Prostate gland (tissue), 2 donors: ENCODE measurements at places on chromosomes 16 and 17. TPM values are rescaled to one million over a fixed set of nuclear protein-coding genes. Genes with fewer than 3 reads are reported as not detected.

- H3K36me3 ChIP-seq: no peaks in the 10 kb centered on the region
- no peak overlapping the region for H3K27ac ChIP-seq
- H3K4me3 ChIP-seq: no peak overlapping the region
- H3K4me1 ChIP-seq: no peaks in the 10 kb centered on the region
- H3K27me3 ChIP-seq: no peaks in the 10 kb centered on the region
Measured at GRCh38 chr17:61087024-61087423, 312.6 kb upstream of the TBX2 start.

DNA sequence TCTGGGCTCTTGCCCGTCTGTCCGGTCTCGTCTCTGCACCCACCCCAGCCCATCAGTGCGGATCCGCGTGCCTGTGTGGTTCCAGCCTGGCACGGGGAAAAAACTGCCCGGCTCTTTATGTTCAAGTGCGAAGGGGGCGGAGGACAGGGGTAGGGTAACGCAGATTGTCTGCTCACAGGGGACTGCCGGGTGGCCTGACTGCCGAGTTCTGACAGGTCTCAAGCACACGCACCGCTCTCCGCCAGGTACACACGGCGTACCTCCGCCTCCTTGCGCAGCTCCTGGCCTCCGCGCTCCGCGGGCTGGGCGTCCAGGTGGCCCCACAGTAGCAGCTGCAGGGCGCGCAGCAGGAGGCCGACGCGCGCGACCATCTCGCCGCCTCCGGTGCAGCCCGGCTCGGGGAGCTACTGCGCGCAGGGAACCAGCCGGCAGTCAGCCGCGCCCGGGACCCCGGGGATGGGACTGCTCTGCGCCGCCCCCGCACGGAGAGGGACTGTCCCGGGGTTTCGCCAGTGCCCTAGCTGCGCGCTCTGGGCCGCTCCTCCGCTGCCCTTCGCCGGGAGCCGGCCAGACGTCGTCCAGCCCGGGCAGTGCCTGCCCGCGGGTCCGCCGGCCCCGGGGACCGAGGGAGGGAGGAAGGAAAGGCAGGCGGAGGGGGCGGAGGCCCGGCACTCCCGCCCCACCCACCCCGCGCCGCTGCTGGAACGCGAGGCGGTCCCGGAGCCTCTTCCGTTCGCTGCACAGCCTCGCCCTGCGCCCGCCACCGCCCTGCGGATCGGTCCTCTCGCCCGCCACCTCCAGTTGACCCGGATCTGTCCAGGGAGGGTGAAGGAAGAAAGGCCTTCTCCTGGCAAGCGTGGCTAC, at the start of gene MMP28:
MMP28 (minus strand) TSS at position 635 of the 864 bp plus-strand sequence; CDS start at position 371, 264 bp downstream.
- H3K4me3 ChIP-seq: peak within 1 kb of the TSS; percentile 48
- no peak for DNase-seq
- H3K27me3 ChIP-seq: no peaks in the 10 kb centered on the region
- no peaks in the 10 kb centered on the region for H3K36me3 ChIP-seq
- H3K4me1 ChIP-seq: no peaks in the 10 kb centered on the region

DNA sequence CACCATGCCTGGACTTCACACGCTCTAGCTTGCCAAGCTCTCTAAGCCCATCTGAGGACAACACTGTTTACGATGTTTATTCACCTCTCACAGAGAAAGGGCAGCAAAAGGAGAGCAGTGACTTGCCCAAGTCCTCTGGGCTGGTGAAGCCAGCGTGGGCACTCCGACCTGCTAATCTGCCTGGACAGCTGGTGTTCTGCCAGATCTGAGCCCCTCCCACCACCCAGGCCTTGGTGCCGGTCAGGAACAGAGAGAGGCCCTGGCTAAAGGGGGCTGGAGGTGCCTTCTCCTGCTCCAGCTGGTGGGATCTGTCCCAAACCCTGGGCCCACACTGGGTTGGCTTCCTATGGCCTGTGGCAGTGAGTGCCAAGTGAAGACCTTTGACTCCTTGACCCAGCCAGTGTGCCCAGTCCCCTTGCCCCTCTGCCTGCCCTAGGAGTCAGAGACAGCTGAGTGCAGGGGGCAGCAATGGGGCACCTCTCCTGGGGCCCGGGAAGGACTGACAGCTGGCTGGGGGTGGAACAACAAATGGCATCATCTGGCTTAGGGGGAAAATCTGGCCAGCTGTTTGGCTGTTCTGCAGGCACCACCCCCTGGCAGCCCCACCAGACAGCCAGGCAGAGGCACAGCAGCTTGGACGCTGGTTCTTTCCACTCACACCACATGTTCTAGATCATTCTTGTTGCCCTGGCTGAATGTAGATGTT, 1.8 kb upstream of the SLC4A1 start:
- no peaks in the 10 kb centered on the region for H3K27me3 ChIP-seq
- no peak for DNase-seq
- H3K4me3 ChIP-seq: no peak overlapping the region
- no peak overlapping the region for H3K27ac ChIP-seq
- H3K4me1 ChIP-seq: no peaks in the 10 kb centered on the region

GRCh38 chr17:79847698-79848369, 8.6 kb upstream of the CBX4 start:
- H3K4me3 ChIP-seq: no peak overlapping the region
- peaks cover 14% of the 10 kb centered on the region for H3K4me1 ChIP-seq
- H3K27me3 ChIP-seq: peaks cover 4% of the 10 kb centered on the region
- H3K27ac ChIP-seq: no peak overlapping the region

DNA sequence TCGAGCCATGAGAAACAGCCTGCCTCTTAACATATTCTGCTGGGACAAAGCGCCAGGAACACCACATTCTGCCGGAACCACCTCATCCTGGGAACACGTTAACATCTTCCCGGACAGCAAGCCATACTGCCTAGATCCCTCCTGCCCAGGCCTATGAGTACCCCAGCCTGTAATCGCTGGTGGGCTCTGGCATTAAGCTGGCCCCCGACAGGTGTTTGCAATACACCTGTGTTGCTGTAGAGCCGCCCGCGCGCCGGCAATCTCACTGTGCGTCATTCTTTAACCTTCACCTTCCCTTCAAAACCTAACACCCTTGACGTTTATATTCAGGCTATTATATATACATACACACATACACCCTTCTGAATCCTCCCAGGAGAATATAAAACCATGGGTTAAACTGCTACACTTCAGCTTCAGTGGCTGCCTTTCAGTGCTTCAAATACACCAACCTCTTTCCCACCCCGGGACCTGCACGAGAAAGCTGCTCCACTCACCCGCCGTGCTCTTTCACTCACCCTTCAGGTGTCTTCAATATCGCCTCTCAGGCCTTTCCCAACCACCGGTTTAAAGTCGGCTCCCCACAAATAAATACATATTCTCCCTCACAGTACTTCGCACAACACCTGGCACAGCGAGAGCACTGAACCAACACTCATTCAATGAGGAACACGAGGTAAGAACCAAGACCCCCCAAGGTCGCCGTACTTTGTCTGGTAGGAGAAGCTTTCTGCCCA, 1.0 kb upstream of the ENDOV start:
- no peaks in the 10 kb centered on the region for H3K27me3 ChIP-seq
- no peaks in the 10 kb centered on the region for H3K36me3 ChIP-seq
- H3K4me1 ChIP-seq: peaks cover 7% of the 10 kb centered on the region
- no peak overlapping the region for H3K27ac ChIP-seq
- peak overlapping the region; percentile 81 for H3K4me3 ChIP-seq

DNA sequence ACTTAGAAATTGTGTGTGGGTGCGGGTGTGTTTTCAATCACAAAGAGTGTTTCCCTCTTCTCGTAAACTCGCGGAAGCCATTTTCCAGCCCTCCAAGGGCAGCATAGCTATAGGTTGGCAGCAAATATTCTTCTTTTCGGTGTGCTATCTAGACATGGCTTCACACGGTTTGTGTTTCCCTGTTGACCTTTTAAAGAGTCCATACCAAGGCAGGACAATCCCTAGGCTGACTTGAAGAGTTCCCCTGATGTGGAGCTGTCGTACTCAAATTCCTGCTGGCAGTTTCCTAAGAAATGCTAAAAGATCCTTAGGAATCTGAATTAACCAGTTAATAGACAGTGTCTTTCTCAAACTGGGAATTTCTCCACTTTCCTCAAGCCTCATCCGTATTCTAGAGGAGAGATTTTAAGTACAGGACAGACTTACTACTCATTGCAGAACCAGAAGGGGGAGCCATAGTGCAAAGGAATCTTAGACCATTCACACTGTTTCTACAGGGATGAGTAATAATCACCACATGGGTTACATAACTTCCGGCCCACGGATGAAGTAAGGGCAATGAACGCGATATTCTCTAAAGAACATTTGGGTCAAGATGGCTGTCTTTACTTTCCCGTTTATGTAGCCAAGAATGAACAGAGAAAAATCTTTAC, 288.6 kb upstream of the ELAC2 start:
- H3K27ac ChIP-seq: no peak overlapping the region
- H3K36me3 ChIP-seq: no peaks in the 10 kb centered on the region
- no peak for DNase-seq
- no peak overlapping the region for H3K4me3 ChIP-seq
- H3K4me1 ChIP-seq: no peaks in the 10 kb centered on the region

- DNase-seq: no peak
- H3K27ac ChIP-seq: no peak overlapping the region
- H3K27me3 ChIP-seq: no peaks in the 10 kb centered on the region
- no peaks in the 10 kb centered on the region for H3K4me1 ChIP-seq
Measured at GRCh38 chr16:13999895-14000425, 71.2 kb upstream of the MRTFB start.

GRCh38 chr17:17516941-17517720, 20.9 kb upstream of the RASD1 start:
- H3K4me1 ChIP-seq: no peaks in the 10 kb centered on the region
- no peak overlapping the region for H3K27ac ChIP-seq
- H3K27me3 ChIP-seq: no peaks in the 10 kb centered on the region
- no peaks in the 10 kb centered on the region for H3K36me3 ChIP-seq
- no peak overlapping the region for H3K4me3 ChIP-seq

DNA sequence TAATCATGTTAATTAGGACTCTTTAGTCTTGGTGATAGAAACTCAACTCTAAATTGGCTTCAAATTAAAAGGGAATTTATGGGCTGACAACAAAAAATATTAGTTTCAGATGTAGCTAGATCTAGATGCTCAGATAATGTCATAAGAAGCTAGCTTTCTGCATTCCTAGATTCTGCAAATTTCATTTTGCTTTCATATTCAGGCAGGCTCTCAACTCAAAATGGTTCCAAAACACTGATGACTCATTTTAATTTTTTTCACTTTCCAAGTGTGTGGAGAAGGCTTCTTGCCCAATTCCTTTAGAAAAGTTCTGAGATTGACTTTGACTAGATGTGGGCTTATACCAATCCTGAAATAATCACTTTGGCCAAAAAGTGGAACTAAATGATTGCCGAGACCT, 236.7 kb upstream of the GOT2 start:
- no peak overlapping the region for H3K4me3 ChIP-seq
- no peaks in the 10 kb centered on the region for H3K4me1 ChIP-seq
- H3K36me3 ChIP-seq: no peaks in the 10 kb centered on the region
- no peak for DNase-seq
- no peaks in the 10 kb centered on the region for H3K27me3 ChIP-seq

GRCh38 chr17:10062691-10063385, 135.6 kb downstream of the GAS7 start:
- no peaks in the 10 kb centered on the region for H3K36me3 ChIP-seq
- H3K4me1 ChIP-seq: peaks cover 5% of the 10 kb centered on the region
- H3K4me3 ChIP-seq: no peak overlapping the region
- no peak overlapping the region for H3K27ac ChIP-seq
- DNase-seq: no peak

GRCh38 chr17:17813055-17813724, 23.6 kb downstream of the SREBF1 start:
- peaks cover 31% of the 10 kb centered on the region for H3K4me1 ChIP-seq
- no peak for DNase-seq

- DNase-seq: no peak
- no peaks in the 10 kb centered on the region for H3K4me1 ChIP-seq
- H3K36me3 ChIP-seq: no peaks in the 10 kb centered on the region
- no peak overlapping the region for H3K4me3 ChIP-seq
- H3K27me3 ChIP-seq: no peaks in the 10 kb centered on the region
Measured at GRCh38 chr16:62077998-62078397, 41.8 kb upstream of the CDH8 start.

DNA sequence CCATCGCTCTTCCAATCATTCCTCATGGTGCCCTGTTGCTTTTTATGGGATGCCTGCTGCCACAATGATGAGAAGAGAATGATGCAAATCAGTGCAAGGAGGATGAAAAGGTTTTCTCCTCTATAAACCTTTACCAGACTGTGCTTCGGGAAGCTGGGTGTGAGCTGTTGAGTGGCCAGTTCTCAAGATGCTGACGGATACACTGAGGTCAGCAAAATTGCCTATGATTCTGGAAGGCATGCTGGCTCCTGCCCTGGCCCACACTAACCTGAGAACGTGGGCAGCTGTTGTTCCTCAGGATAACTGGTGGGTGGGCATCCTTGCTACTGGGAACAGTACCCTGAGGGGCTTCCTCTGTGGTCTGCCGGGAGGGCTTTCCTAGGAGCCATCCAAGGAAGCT, 795 bp upstream of the PIRT start:
- no peak for DNase-seq
- no peak overlapping the region for H3K27ac ChIP-seq
- no peak overlapping the region for H3K4me3 ChIP-seq

GRCh38 chr17:42248351-42249179, 27.6 kb downstream of the STAT5B start:
- no peaks in the 10 kb centered on the region for H3K27me3 ChIP-seq
- no peaks in the 10 kb centered on the region for H3K36me3 ChIP-seq
- DNase-seq: peak; percentile 72
- no peaks in the 10 kb centered on the region for H3K4me1 ChIP-seq
- peak overlapping the region; percentile 8 for H3K4me3 ChIP-seq

DNA sequence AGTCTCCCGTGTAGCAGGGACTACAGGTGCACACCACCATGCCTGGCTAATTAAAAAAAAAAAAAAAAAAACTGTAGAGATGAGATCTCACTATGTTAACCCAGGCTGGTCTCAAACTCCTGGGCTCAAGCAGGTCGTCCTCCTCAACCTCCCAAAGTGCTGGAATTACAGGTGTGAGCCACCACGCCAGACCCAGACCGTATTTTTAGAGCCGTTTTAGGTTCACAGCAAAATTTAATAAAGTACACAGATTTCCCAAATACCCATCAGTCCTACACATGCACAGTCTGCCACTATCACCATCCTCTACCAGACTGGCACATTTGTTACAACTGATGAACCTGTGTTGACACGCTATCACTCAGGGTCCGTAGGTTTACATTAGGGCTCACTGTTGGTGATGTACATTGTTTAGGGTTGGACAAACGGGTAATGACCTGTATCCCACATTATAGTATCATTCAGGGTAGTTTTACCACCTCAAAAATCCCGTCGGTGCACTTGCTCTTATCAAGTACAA, 10.4 kb downstream of the HS3ST3B1 start:
- H3K4me3 ChIP-seq: no peak overlapping the region
- no peaks in the 10 kb centered on the region for H3K4me1 ChIP-seq
- DNase-seq: no peak
- H3K36me3 ChIP-seq: no peaks in the 10 kb centered on the region

TMIGD1 gene
- not detected for total RNA-seq

VAMP2 gene
- 34.2 TPM for total RNA-seq

SOX15 gene
- total RNA-seq: 15.0 TPM

CD300H gene
- total RNA-seq: not detected

ZNF423 gene
- 6.1 TPM for total RNA-seq

CCDC92B gene
- total RNA-seq: 1.9 TPM

KRTAP9-9 gene
- not detected for total RNA-seq

DPEP3 gene
- 49.9 TPM for total RNA-seq
